ENCODE measurements at places on chromosomes 1 and 21. TPM values are rescaled to one million over a fixed set of nuclear protein-coding genes. Genes with fewer than 3 reads are reported as not detected.

Gene S100A14
- 624 TPM for total RNA-seq

Gene TP53BP2
- total RNA-seq, result 51.2 TPM

Gene CFHR5
- total RNA-seq, result not detected

DNA sequence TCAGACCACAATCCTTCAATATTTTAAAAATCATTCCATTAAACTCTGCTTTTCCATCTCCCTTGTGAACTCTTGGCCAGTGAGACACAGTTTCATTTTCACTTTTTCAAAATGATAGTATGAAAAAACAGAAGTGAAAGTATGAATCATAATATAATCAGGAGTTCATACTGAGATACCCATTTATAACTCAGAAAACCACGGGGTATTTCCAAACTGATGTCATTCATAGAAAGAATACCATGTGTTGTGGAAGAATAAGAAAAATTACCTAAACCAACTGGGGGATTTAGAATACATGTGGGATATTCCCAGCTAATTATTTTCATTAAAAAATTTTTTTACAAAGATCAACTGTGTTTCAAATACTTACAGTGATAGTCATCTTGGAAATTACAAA, 149.9 kb downstream of the MRPL39 start:
- DNase-seq, result no peak
- no peak overlapping the region for H3K27ac ChIP-seq
- no peaks in the 10 kb centered on the region for H3K27me3 ChIP-seq
- no peaks in the 10 kb centered on the region for H3K36me3 ChIP-seq
- H3K4me1 ChIP-seq, result no peaks in the 10 kb centered on the region
- no peak overlapping the region for H3K4me3 ChIP-seq

GRCh38 chr21:46477765-46478164, 19.1 kb downstream of the DIP2A start:
- no peak overlapping the region for H3K27ac ChIP-seq
- no peak for DNase-seq
- H3K4me1 ChIP-seq, result no peaks in the 10 kb centered on the region
- no peaks in the 10 kb centered on the region for H3K36me3 ChIP-seq
- no peaks in the 10 kb centered on the region for H3K27me3 ChIP-seq

DNA sequence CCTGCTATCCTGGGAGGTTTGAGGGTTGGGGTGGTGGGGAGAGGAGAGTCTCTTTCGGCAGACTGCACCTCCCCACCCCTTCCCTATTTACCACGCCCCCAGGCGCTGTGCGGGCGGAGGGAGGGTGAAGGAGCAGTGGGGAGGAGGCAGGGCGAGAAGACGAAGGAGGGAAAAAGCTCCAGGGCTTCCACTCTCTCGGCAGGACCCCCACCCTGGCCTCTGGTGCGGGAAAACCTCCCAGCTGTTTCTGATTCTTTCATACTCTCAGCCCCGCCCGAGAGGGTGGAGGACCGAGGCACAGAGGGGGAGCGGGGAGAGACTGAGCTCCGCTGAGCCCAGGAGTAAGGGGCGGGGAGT, 866 bp upstream of the WNT2B start:
- H3K36me3 ChIP-seq, result no peaks in the 10 kb centered on the region
- no peaks in the 10 kb centered on the region for H3K4me1 ChIP-seq
- no peak overlapping the region for H3K27ac ChIP-seq
- H3K27me3 ChIP-seq, result no peaks in the 10 kb centered on the region
- peak overlapping the region; percentile 49 for H3K4me3 ChIP-seq

GRCh38 chr1:234989479-234990327, 138.9 kb downstream of the TOMM20 start:
- no peaks in the 10 kb centered on the region for H3K36me3 ChIP-seq
- DNase-seq, result no peak
- no peaks in the 10 kb centered on the region for H3K27me3 ChIP-seq
- H3K4me1 ChIP-seq, result peaks cover 42% of the 10 kb centered on the region
- H3K4me3 ChIP-seq, result no peak overlapping the region
- no peak overlapping the region for H3K27ac ChIP-seq
